ENCODE measurements at places on chromosomes 5 and 9.
A peak's percentile ranks its signal among the peaks of the same experiment; 100 is the strongest.

DNA sequence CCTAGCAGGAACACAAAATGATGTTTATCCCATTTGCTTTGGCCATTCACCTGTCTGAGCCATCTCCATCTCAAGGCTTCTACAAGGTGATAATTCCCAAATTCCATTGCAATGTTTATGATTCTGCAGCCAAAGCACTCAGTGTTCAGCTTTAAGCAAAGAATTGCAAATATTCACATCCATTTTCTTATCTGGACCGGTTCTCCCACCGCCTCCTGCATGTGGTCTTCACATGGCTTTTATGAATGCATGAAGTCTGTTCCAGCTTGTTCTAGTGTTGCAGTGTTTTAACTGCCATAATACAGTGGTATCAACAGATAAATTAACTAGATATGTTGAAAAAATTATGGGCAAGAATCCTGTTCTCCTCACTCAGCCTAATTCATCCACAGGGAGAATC is 443.0 kb upstream of the KLF4 start:
- no peak for DNase-seq

- DNase-seq = no peak
These were observed 66.3 kb downstream of the MAT2B start for GRCh38 chr5:163571744-163572143.

DNA sequence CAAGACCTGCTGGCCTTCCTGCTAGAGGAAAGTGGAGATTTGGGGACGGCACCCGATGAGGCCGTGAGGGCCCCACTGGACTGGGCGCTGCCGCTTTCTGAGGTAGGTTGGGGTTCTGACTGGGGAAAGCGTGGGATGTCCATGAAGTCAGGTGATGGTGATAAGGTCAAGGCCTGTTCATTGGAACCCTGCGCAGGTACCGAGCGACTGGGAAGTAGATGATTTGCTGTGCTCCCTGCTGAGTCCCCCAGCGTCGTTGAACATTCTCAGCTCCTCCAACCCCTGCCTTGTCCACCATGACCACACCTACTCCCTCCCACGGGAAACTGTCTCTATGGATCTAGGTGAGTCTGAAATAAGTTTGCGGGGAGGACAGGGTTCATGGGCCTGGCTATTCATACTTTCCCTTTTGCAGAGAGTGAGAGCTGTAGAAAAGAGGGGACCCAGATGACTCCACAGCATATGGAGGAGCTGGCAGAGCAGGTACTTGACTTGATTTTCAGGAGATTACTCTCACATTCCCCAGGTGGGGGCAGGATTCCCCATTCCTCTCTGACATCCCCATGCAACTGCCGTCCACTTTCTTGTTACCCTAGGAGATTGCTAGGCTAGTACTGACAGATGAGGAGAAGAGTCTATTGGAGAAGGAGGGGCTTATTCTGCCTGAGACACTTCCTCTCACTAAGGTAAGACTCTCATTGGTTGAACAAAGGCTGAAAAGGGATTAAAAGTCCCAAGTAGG is 505 bp downstream of the CREB3 start:
- no peak for DNase-seq

DNA sequence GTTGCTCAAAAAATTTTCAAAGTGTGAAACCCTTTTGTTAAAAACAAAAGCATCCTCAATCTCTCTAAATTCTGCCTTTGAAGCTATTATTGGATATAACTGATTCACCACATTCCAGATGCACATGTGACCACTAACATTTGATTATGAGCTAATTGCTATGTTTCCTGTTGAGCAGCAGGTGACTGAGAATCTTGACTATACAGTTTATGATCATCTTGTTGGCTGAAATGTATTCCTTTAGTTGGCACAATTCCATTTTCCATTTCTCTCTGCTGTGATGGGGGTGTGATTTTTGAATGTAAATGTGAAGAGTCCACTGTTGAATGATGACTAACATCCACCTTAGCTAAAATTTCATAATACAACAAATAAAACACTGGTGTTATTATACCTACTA is 10.7 kb downstream of the LYSMD3 start:
- DNase-seq = no peak

- DNase-seq = no peak
These were observed 68.8 kb upstream of the SSBP2 start for GRCh38 chr5:81819556-81820317.

DNA sequence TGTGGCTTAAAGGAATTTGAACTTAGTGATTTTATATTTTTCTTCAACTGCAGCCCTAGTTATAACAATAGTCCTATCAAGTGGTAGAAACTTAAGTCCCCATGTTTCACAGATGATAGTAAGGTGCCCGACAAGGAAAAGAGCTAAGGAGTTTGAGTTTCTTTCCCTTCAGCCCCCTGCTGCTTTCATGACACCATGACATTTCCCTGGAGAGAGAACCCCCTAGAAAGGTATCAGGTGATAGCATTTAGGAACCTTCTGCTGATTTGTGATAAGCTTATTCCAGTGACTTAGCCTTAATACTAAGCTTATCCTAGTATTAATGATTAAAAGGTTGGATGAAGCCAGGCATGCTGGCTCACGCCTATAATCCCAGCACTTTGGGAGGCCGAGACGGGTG is 623.8 kb upstream of the TYRP1 start:
- no peak for DNase-seq

GRCh38 chr5:116922532-116922931 is 347.9 kb upstream of the SEMA6A start:
- DNase-seq = no peak

DNA sequence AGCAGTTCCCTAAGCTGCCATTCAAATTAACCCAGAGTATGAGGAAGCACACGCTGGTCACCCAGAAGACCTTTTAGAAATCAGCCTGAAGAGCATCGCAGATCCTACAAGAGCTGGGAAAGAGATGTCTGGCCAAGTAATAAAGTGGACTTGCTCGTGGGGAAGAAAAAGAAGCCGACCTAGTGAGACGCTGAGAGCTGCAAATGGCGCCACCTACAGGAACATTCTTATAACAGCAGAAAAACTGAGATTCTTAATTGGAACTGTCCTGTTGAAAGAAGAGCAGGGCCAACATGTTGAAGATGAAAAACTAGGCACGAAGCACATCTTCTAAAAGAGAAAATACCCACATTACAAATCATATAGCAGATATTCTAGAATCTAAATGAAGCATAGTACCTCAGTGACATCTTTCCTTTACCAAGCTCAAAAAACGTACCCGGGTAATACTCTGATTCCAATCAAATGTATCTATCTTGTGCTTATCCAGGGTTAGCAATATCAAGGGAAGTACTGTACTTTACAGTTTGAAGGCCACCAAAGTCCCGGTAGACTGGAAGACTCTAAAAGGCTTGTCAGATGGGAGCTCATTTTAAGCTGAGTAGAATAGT is 3.9 kb upstream of the GNAQ start:
- peak; percentile 46 for DNase-seq

Data from breast epithelium (tissue), 4 donors.